ENCODE measurements at places on chromosomes 11 and 22. TPM values are rescaled to one million over a fixed set of nuclear protein-coding genes. Genes with fewer than 3 reads are reported as not detected.

Gene IFTAP
- polyA plus RNA-seq: 45.5 TPM

DNA sequence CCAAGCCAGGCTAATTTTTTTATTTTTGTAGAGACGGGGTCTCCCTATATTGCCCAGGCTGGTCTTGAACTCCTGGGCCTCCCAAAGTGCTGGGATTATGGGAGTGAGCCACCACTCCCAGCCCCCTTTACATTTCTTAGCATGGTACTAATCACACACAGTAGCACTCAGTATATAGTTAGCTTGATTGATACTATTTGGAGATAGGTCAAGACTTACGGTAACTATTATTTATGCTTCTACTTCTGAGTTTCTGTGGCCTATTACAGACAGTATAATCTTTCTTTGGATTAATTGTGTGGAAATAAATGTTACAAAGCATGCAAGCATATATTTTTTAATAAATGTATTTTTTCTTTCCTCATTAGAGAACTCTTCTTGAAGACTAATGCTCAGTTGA lies 192.2 kb downstream of the UVRAG start:
- no peak for DNase-seq

Gene TIMP3
- polyA plus RNA-seq: 107 TPM

DNA sequence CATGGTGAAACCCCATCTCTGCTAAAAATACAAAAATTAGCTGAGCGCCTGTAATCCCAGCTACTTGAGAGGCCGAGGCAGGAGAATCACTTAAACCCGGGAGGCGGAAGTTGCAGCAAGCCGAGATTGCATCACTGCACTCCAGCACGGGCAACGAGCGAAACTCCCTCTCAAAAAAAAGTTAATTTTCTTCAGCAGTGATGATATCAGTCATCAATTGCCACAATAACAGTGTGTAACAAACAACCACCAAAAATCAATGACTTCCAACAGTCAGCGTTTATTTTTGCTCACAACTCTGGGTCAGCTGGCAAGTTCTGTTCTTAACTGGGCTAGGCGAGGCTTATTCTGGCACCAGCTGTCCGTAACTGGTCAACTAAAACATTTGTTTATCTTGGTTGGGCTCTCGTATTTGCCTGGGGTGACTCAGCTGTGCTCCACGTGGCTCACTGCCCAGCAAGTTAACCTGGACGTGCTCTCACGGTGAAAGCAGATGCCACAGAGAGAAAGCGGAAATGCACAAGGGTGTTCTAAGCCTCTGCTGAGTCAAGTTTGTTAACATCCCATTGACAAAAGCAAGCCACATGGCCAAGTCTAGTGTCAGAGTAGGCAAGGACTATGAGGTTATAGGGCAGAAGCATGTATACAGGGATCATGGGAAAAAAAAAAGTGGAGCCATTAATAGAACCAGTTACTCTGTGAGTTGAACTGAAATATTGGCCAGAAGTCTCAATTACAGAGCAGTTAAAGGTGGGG lies 52.1 kb downstream of the LHFPL7 start:
- peak; percentile 72 for DNase-seq

Gene CRYAB
- polyA plus RNA-seq: 407 TPM

Gene UPK3A
- not detected for polyA plus RNA-seq

DNA sequence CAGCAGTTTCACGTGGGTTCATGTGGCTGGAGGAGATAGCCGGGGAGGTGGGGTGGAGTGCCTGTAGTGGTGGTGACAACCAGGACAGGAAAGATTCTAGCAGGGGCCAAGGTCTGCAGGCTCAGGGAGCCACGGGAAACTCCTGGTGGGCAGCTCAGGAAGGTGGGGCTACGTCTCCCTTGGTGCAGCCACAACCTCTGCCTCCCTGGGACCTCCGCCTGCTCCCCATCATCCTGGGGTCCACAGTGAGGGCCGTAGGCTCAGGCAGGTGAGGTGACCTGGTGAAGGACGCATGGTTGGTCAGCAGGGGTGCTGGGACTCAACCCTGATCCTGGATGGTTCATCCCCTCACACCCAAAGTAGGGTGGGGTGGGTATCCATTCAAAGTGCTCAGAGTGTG lies 524.1 kb downstream of the TBC1D22A start:
- DNase-seq: no peak

DNA sequence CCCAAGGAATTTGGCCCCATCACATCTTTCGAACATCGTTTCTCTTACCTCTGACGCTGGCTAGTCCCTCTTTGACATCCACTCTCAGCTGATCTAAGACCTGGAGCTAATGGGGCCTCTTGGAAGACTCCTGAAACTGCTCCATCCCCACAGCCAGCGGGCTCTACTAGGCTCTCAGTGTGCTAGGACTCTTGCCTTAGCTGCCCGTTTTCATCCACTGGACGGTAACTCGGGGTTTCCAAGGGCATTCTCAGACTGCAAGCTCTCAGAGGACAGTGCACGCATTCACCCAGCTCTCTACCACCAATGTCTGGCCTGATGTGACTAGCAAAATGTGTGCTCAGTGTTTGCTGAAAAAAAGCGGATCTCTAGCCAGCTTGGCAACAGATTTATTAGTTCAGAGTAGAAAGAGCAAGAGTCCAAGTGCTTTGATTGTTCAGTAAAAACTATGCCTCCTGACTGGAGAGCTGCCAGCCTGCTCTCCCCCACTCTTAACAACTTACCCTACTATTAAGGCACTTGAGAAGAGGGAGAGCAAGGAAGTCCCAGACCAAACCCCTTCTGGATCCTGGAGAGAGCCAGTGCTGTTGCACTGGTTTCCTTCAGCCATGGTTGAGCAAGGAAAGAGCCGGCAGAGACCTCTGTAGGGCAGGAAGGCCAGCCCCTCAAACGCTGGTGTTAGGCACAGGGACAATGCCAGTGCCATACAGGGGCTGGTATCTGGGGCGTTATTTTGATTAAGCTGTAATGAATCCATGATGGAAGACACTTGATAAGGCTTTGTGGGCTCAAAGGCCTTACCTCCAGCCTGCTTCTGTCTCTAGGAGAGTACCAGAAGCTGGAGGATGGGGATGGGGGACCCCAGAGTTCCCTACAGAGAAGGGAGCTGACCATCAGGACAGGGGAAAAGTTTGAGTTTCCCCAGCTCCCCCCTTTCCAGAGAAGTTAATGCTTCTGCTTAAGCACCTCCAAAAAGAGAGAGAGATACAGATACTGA lies 9.2 kb downstream of the RELA start:
- no peak for DNase-seq

Gene SPDYC
- not detected for polyA plus RNA-seq

GRCh38 chr11:75626889-75627529 lies 41.8 kb downstream of the MAP6 start:
- peak; percentile 41 for DNase-seq

Gene KDM4E
- not detected for polyA plus RNA-seq

Gene ZNRF3
- 7.7 TPM for polyA plus RNA-seq

DNA sequence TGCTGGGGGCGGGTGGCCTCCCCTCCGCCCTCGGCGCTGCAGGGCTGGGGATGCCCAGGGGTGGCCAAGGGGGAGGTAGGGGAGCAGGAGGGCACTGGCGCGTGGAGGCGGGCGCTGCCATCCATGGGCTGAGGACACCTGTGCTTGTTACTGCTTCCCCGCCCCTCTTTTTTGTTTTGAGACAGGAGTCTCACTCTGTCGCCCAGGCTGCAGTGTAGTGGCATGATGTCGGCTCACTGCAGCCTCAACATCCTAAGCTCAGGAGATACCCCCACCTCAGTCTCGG lies 683 bp upstream of the FADS3 start:
- no peak for DNase-seq

DNA sequence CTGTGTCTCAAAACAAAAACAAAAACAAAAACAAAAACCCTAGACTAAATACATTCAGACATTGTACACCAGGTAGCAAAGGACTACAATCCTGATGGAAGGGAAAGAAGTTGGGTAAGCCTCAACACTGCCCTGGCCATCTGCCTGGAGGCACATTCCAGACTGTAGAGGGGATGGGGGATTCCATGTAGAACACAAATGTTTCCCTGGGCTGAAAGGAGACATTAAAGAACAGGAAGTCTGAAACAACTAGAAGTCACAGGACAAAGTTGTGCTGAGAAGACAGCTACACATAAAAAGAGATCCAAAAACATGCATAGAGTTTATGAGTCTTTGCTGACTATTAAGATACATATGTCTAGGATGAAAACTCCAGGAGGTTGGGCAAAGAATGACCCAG lies 83.9 kb downstream of the RRAS2 start:
- peak; percentile 13 for DNase-seq

GRCh38 chr11:45025716-45026492 lies 75.2 kb upstream of the TP53I11 start:
- peak; percentile 52 for DNase-seq

DNA sequence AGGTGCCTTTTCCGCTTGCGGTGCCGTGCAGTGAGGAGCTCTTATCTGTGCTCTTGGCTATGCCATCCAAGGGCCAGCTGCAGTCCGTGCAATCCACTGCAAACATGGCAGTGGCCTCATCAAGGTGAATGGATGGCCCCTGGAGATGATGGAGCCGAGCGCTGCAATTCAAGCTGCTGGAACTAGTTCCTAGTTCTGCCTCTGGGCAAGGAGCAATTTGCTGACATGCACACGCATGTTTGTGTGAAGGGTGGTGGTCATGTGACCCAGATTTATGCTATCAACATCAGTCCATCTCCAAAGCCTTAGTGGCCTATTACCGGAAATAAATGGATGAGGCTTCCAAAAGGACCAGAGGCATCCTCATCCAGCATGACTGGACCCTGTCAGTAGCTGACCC lies 3.1 kb upstream of the EHD1 start:
- no peak for DNase-seq
